ENCODE measurements at places on chromosomes 6 and 20.

GRCh38 chr6:170470734-170471133 is 82.4 kb downstream of the PSMB1 start:
- DNase-seq: no peak

- DNase-seq: no peak
Observed at GRCh38 chr6:37920667-37921066, 101.1 kb downstream of the ZFAND3 start.

- DNase-seq: no peak
Observed at GRCh38 chr6:107576852-107577251, 86.9 kb downstream of the SOBP start.

- DNase-seq: no peak
Observed at GRCh38 chr6:8904754-8905153, 469.4 kb upstream of the SLC35B3 start.

- no peak for DNase-seq
Observed at GRCh38 chr20:13142143-13142542, 78.9 kb upstream of the ISM1 start.

DNA sequence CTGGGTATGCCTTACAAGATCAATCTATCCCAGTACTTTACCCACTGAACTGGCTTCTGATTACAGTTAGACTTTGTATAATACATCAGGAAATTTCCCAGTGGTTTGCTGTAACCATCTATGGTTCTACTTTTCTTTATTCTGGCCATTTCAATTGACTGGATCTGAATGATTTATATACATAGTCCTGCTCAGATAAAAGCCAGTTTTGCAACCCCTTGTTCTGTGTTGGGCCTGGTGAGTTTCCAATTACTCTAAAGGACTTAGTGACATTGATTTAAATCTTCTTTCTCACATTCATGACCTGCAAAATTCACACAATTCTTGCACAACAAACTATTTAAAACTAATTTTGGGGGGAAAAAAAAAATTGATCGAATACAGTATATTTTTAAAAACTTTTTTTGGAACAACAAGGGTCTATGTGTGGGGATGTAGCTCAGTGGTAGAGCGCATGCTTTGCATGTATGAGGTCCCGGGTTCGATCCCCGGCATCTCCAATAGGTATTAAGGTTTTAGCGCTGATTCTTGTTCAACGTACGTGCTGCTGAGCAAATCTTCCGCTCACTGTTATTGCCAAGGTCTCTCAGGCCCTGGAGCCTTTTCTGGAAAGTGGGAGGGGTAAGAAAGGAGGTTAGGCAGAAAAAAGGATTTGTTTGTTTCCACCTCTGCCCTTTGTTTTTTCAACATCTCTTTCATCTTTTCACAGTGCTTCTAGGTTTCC is 117.5 kb downstream of the GPX5 start:
- peak; percentile 52 for DNase-seq

DNA sequence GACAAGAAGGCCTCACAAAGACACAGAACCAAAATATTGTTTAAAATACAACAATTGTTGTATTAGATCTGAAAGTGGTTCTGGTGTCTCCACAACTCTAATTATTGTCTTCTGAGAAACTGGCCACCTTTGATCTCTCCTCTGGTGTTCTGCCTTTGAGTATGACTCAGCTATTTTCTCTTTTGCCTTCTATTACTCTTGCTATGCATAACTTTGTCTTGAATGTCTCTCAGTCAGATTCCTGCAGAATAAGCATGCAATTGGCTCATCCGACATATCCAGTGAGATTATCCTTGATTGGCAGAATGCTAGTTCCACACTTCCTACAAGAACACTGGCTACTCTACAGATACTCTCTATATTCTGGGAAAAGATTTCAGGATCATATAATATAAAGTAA is 14.3 kb upstream of the EPM2A start:
- no peak for DNase-seq

DNA sequence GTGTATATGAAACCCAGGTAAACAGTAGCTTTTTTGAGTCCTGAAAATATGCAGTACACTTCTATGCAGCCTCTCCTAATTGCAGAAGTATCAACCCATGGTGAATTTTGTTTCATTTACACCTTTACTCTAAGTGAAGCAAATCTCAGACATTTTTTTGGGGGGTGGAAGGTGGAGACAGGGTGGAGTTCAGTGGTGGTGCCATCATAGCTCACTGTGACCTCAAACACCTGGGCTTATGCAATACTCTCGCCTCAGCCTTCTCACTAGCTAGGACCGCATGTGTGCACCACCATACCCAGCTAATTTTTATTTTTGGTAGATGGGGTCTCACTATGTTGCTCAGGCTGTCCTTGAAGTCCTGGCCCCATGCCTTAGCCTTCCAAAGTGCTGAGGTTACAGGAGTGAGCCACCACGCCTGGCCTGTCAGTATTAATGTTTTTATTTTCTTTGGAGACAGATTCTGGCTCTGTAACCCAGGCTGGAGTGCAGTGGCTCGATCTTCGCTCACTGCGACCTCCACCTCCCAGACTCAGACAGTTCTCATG is 80.3 kb downstream of the JARID2 start:
- DNase-seq: no peak

DNA sequence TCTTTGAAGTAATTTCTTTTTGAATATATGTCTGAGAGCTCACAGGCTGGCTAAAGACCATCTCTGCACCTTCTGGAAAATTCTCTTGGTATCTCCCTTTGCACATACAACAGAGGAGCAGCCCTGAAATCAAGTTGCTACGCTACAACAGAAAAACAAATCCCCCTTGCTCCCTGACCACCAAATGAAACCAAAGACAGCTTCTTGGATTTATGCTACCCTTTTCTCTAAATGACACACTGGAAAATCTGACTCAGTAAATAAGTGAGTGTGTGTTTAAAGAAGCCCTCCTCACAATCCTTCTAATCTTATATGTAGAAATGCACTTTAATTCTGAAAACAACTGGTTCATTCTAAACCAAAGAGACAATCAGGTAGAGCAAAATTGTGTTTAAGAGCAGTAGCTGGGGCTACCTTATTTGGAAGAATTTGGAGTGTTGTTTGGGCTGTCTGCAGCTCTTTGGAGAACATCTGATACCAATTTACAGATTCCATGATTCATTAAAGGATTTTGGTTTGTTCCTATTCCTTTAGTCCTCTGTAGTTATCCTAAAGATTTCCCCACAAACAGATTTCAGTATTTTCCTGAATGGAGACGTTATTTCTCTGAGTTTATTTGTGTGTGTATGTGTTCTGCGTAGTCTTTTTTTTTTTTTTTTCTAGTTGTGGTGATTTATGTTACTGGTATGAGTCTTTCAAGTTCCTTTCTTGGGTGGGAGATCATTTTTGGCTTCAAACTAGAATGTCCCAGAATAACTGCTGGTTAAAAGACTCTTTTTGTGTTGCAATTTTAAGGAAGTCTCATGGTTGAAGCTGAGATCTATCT is 36.4 kb upstream of the UTRN start:
- DNase-seq: no peak

DNA sequence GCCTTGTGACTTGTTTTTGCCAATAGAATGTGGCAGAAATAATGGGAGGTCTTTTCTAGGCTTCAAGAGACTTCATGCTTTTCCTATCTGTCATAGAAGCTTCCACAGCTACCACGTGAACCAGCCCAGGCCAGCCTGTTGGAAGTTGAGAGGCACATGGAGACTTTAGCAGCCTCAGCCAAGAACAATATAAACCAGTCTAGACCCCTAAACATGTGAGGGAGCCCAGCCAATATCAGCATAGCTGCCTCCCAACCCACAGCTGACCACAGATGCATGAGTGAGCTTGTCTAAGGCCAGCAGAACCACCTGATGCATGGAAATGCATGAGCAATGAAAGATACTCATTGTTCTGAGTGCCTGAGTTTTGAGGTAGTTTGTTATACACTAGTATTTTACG is 540.7 kb upstream of the BTBD3 start:
- no peak for DNase-seq

GRCh38 chr20:57695012-57695411 is 14.8 kb downstream of the PMEPA1 start:
- no peak for DNase-seq

DNA sequence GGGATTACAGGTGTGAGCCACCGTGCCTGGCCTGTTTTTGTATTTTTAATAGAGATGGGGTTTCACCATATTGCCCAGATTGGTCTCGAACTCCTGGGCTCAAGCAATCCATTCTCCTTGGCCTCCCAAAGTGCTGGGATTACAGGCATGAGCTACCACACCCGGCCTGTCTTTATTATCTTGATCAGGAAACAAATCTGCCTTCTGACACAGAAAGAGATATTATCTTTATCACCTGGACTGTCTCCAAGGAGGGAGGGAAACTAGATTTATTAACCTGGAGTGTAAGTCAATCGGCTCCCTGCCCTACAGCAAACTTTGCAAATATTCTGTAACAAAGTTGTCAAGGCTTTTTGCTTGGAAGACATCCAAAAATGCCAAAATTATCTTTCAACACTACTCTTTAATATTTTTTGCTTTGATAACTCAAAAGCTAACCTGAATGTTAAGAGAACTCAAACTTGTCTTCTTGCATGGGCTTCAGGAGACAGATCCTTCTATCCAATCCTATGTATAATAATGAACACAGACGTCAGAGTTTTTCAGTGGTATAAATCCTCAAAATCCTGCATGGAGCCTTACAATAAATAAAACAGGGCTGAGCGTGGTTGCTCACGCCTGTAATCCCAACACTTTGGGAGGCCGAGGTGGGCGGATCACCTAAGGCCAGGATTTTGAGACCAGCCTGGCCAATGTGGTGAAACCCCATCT is 85.0 kb upstream of the LOC128125822 start:
- DNase-seq: no peak

DNA sequence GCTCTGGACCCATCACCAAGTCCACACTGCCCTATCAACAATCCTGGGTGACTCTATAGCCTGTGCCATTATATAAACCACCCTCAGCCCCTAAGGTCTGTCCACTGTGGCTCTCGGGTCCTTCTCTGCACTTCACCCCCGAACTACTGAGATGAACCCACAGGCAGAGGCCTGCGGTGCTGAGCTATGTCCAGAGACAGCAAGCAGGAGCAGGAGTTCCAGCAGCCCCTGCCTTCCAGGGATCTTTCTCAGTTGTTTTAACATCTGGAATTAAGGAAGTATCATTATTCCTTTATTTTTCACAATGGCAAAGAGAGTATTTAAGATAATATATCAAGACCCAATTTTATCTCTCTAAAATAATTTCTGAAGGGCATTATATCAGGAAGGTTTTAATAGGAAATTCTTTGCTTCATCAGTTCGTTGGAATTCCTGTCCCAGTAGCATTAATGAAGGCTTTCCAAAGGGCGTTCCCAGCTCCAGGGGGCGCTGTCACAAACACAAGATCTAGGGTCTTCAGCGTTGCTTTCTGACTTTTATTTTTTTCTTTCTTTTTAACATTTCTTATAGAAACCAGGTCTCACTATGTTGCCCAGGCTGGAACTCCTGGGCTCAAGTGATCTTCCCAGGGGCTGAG is 27.3 kb downstream of the RRBP1 start:
- no peak for DNase-seq

DNA sequence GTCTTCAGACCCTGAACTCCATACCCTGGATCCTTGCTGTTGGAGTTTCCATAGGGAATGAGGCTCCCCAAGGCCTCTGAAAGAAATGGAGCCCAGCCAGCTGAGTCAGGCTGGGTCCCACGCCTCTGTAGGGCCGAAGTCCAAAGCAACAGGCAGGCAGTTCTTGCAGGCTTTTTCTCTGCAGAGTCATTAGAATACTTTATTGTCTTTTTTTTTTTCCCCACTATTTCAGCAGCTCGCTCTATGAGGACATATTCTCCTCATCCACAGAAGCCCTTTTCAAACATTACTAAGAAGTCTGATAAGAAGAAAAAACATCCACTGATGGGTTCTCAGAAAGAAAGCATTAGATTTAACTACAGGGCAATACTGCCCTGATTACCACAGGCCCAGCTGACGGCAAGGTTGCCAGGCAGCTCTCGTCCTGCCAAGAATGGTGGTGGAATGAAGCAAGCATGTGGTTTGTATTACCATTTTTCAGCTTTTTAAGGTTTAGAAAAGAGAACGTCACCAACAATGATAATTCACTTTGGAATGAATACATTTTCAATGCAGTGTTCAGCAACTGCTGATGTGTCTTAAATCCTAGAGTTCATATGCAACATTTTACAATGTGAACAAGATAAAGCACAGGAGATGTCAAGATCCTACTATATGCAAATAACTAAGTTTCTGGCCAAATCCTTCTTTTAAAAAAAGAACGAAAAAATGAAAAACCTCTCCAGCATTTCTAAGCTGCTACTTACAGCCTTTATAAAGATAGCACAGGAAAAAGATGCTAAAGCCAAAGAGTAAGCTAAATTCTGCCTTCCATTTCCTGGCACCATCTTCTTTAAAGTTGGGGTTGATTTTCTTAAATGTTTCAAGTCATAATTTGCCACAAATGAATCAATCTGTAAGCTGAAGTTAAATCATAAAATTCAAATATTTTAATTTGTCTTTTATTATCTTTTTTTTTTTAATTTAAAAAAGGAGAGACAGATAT is 223.6 kb upstream of the CITED2 start:
- no peak for DNase-seq

GRCh38 chr6:161204866-161205557 is 68.8 kb downstream of the AGPAT4 start:
- no peak for DNase-seq

GRCh38 chr6:150069706-150070105 is 785 bp upstream of the ULBP3 start:
- no peak for DNase-seq

GRCh38 chr6:29626948-29627754 is 5.8 kb downstream of the GABBR1 start:
- DNase-seq: no peak

DNA sequence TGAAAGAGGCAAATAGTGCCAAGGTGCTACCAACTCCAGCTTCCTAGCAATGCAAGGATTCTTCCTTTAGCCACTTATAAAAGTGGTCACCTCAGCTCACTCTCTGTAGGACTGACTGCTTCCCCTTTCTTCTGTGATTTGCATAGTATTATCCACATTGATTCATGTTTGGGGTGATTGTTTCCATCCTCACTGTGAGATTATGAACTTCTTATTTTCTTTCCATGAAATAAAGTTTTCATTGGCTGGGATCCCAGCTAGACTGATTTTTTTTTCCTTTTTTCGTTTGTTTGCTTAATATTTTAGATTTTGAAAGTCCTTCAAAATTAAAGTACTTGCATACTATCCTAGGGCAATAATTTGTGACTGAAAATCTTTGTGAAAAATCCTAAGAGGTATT is 50.5 kb downstream of the EYA4 start:
- DNase-seq: no peak

GRCh38 chr6:44837255-44837654 is 449.7 kb downstream of the CDC5L start:
- no peak for DNase-seq

GRCh38 chr20:51811042-51811355 is 8.7 kb upstream of the SALL4 start:
- no peak for DNase-seq

GRCh38 chr6:91486200-91486599 is 899.3 kb upstream of the MAP3K7 start:
- no peak for DNase-seq

GRCh38 chr20:19784511-19785172 is 26.6 kb downstream of the RIN2 start:
- DNase-seq: peak; percentile 5

GRCh38 chr6:50889935-50890334 is 71.3 kb downstream of the TFAP2B start:
- no peak for DNase-seq
